ENCODE measurements at places on chromosomes 6 and 20. TPM values are rescaled to one million over a fixed set of nuclear protein-coding genes. Genes with fewer than 3 reads are reported as not detected.

The MEI4 gene
- total RNA-seq = 0.13 TPM

The PPP1R14C gene
- 109 TPM for total RNA-seq

The PTGIS gene
- 22.6 TPM for total RNA-seq

The EPM2A gene
- 42.3 TPM for total RNA-seq

The FAM50B gene
- total RNA-seq = 13.2 TPM

The E2F3 gene
- 6.7 TPM for total RNA-seq

The PRPH2 gene
- total RNA-seq = 2.7 TPM

The EYA2 gene
- 0.32 TPM for total RNA-seq

The LY6G5C gene
- total RNA-seq = 1.7 TPM

The TBX18 gene
- 1.7 TPM for total RNA-seq

The RAET1L gene
- total RNA-seq = not detected

All from heart right ventricle (tissue), 16 donors.